H1 (cell line): ENCODE measurements at places on chromosomes 7 and 10.

DNA sequence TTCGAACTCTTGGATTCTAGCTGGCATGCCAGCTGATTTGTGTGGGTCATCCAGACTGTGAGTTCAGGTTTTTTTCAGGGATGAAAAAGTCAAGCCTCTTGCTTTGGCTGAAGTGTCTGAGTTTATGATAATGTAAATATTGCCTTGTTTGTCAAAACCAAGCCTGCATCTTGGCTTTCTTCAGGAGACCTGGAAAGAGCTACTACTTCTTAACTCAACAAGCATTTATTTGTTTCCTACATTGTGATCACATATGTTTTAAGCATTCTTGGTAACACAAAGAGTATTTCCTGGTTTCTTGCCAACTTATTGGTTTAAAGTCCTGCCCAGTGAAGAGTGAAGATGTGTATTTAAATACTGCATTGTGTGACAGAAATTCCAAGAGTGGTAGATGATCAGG is 407.1 kb downstream of the LRMDA start:
- DNase-seq: no peak
- no peaks in the 10 kb centered on the region for H3K36me3 ChIP-seq
- no peak overlapping the region for H3K4me3 ChIP-seq
- H3K27me3 ChIP-seq: no peaks in the 10 kb centered on the region

DNA sequence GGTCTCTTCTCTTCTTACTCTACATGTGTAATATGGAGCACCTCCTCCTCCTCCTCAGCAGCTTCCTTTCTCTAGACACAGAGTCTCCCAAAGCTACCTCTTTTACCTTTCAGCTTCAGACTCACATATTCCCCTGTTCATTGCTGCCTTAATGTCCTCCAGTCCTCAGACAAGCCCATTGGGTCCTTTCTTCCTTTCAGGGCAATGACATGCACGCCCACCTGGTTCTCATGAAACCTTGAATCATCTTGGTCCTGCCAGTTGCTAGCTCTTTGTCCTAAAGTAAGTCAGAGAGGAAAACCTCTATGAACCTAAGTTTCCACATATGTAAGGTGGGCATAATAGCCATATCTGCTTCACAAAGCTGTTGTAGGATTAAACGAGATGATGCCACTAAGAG is 227.0 kb downstream of the RPS24 start:
- no peak overlapping the region for H3K4me3 ChIP-seq
- H3K4me1 ChIP-seq: no peaks in the 10 kb centered on the region
- DNase-seq: no peak
- H3K36me3 ChIP-seq: no peaks in the 10 kb centered on the region
- no peak overlapping the region for H3K27ac ChIP-seq
- no peaks in the 10 kb centered on the region for H3K27me3 ChIP-seq

- H3K27me3 ChIP-seq: no peaks in the 10 kb centered on the region
- H3K36me3 ChIP-seq: no peaks in the 10 kb centered on the region
- no peak for DNase-seq
These were observed 2.3 kb downstream of the IGF2BP3 start for GRCh38 chr7:23467806-23468525.

- no peak for DNase-seq
- H3K27me3 ChIP-seq: no peaks in the 10 kb centered on the region
- H3K27ac ChIP-seq: no peak overlapping the region
- H3K4me1 ChIP-seq: no peaks in the 10 kb centered on the region
- no peak overlapping the region for H3K4me3 ChIP-seq
These were observed 862.3 kb downstream of the TYW1 start for GRCh38 chr7:67858931-67859330.
